ENCODE measurements at places on chromosomes 4 and X. TPM values are rescaled to one million over a fixed set of nuclear protein-coding genes. Genes with fewer than 3 reads are reported as not detected.

DNA sequence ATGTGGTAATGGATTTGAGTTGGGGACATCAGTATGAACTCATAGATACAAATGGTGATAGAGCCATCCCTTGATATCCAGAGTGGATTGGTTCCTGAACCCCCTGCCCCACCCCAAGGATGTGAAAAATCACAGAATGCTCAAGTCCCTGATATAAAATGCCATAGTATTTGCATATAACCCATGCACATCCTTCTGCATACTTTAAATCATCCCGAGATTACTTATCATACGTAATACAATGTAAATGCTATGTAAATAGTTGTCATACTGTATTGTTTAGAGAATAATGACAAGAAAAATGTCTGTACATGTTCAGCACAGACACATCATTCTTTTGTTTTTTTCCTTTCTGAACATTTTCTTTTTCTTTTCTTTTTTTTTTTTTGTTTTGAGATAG is 18.9 kb upstream of the SEPTIN11 start:
- DNase-seq: no peak

DNA sequence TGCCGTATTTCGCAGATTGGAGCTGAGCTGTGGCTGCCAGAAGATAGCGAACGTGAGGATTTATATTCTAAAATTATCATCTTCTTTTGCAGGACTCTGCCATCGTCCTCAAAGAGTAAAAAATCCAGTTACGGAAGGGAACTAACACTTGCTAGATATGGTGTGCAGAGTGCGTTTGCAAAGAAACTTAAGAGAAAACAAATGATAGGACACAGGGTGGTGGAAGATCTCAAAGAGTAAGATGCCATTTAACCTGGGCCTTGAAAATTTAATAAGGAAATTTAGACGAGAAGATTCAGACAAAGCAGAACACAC is 566 bp downstream of the LARP7 start:
- DNase-seq: no peak

- DNase-seq: peak; percentile 71
These were observed 128.8 kb downstream of the COMMD8 start for GRCh38 chr4:47334652-47335051.

DNA sequence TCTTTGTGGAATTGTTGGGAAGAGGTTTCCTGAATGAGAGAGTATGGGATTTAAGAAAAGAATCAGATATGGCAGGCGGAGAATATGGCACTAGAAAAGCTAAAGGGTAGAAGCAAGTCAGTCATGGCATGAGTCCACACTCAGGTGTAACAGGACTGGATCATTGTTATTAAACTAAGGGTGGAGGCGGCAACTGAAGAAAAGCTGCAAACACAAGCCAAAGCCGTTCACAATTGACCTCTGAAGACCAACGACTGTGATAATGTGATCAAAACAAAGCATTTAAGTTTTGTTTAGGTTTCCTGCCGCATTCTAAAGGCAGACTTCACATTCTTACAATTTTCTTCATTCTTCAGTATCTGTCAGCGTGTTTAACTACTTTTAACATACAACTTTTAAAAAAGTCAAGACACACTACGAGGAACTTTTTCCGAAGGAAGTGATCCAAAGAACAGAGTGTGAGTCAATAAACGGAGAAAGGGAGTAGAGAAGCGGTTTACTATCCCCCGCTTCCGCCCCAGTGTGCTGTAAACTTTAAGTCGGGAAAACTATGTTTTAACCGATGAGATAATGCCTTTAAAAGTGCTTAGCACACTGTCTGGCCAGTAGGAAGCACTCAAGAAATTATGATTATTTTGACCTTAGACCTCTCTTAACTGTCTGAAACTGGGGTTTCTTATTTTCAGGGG is 909 bp upstream of the SLAIN2 start:
- DNase-seq: peak; percentile 83

DNA sequence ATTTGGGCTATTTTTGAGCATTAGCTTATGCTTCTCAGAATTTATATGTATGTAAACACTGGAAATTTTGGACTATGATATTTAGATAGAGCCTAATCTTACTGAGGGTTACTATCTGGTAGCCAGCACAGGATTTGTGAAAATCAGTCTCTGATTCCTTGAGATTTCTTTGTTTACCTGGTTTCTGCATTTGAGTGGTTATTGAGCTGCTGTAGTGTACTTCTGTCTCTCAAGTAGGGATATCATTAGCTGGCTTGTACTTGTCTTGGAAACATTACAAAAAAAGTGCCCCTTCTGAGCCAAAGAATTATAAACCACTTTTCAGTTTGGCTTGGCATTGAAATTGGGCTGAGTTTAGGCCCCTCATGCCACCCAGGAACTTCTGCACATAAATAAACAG is 49.7 kb downstream of the TLL1 start:
- no peak for DNase-seq

Gene TIGD4
- not detected for total RNA-seq

Gene QRFPR
- total RNA-seq: not detected

Gene MAGEC2
- not detected for total RNA-seq

GRCh38 chrX:109638158-109638557 is 13.2 kb upstream of the KCNE5 start:
- DNase-seq: no peak

GRCh38 chr4:76714226-76714625 is 183.7 kb downstream of the SOWAHB start:
- no peak for DNase-seq

DNA sequence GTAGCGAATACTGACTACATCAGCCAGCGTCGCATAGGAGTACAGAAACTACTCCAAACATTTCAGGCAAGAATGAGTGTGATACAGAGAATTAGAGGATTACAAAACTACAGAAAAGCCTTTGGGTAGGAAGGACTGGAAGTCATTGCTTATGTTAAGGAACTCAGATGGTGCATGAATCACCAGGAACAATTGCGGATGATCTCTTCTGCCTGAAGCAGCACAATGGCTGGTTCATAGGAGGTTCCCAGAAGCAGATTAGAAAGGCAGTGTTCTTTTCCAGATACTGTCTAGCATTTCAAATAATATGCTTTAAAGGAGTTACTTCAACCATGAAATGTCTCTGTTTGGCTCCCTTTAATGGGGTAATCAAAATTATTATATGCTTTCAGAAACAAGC is 42.5 kb upstream of the MAP9 start:
- DNase-seq: peak; percentile 90

GRCh38 chrX:154437971-154438893 is 1.3 kb downstream of the GDI1 start:
- DNase-seq: no peak

DNA sequence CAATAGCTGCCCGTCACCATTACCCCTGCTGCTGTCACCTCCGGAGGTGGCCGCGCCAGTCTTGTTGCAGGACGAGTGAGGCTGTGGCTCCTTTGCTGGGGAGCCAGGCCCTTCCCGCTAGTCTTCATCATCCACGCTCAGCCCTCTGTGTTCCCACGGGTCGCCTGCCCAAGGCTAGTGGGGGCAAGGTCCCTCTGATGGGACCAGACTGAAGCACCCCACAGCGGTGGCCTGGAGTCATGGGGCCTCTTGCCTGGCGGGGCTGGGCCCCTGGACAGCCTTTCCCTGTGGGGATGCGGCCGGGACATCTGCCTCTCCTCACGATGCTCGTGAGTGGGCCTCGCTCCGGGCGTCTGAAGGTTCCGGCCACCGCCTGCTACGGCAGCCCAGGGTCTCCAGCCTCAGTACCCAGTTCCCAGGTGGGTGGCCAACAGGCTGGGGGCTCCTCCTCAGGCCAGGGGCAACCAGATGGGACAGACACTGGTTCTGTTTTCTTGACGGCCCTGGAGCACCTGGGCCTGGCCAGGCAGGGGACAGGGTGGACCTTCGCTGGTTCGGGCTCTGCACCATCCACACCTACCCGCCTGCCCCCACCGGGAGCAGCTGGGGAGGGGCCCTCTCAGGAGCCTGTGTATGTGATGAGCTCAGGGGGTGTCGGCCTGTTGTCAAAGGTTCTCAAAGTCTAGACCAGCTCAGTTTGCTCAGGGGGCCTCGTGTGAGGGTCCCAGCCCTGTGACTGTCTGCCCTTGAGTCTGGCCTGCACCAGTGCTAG is 32.3 kb downstream of the DOK7 start:
- DNase-seq: no peak

- DNase-seq: no peak
These were observed 278.2 kb upstream of the CXXC4 start for GRCh38 chr4:104772849-104773248.

DNA sequence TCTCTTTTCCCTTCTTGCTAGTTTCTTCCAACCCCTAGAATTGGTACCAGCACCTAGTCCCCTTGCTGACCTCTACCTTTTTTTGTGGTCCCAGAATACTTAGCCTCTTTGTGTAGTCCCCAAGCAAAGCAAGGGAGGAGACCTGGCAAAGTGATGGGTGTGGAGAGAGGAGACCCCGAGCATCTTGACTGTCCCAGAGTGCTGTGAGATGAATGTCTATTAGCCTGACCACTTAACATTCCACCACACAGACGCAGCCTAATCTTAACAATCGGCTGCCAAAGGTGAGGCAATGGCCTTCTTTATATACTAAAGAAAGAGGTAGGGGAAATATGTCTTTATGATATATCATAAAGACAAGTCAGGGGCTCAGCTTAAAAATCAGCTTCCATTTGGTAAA is 55.9 kb downstream of the TRIM2 start:
- no peak for DNase-seq

- no peak for DNase-seq
These were observed 25.8 kb downstream of the ATP11C start for GRCh38 chrX:139907078-139907477.

Gene GYG2
- 9.2 TPM for total RNA-seq

Gene SSX4B
- total RNA-seq: not detected
